ENCODE measurements at places on chromosomes 6 and 20.

DNA sequence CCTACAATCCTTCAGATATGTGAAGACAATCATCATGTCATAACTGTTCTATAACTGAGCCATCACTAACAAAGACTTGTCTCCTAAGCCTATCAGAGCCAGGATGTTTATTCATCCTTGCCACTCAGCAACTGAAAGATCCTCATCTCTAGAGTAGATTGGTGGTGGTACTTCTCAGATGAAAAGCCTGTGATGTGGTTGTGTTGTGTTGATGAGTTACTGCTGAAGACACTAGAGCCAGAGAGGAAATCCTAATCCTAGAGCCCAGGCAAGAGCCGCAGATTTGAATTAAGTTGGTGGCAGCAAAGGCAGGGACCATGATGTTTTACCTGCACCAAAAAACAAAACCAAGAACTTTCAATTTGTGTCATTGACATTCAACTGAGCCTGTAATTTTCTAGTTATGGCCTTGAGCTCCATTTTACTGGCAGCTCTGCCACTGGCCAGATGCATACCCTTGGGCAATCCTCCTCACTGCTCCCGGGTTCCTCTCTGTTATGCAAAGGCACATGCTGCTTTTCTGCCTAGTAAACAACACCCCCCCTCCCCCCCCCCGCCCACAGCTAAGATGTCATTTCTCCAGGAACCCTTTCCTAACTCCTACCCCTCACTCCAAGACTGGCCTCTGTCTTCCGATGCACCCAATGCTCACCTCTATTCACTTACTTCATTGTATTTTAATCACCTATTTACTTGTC lies 50.2 kb upstream of the REV3L start:
- DNase-seq: no peak

GRCh38 chr6:151757506-151757955 lies 50.0 kb upstream of the ESR1 start:
- DNase-seq: no peak

DNA sequence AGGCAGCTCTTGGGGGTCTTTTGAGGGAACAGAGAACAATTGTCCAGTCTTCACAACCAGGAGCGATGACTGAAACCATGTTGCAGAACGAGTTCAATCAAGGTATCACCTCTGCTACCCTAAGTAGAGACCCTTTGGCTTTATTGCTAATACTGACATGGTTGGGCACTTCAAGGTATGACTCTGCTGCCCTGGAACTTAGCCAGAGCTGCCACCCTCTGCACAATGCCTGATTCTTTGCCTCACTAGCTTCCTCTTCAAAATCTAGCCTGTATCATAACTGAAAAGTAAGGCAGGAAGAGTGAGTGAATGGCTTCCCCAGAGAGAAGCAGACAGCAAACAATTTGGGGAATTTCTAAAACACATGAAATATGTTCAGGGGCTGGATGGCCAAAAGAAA lies 592.7 kb upstream of the NRSN1 start:
- DNase-seq: no peak

DNA sequence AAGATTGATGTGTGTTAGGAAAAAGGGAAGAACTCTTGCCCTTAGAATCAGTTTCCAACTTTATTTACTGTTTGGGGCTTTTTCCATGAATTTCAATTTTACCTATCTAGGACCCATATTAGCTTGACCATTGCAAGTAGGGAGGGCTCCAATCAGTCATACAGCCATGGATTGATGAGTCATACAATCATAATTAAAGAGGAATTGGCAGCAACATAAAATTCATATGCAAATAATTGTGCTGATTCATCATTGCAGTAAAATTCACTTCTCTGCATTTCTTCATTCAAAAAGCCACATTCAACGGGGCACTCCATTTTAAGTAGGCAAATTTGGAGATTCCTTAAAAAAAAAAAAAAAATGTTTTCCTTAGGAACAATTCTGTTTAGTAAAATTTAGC lies 1016.4 kb downstream of the KIF16B start:
- no peak for DNase-seq

- no peak for DNase-seq
Observed at GRCh38 chr20:50425076-50425475, 85.1 kb upstream of the PTPN1 start.

DNA sequence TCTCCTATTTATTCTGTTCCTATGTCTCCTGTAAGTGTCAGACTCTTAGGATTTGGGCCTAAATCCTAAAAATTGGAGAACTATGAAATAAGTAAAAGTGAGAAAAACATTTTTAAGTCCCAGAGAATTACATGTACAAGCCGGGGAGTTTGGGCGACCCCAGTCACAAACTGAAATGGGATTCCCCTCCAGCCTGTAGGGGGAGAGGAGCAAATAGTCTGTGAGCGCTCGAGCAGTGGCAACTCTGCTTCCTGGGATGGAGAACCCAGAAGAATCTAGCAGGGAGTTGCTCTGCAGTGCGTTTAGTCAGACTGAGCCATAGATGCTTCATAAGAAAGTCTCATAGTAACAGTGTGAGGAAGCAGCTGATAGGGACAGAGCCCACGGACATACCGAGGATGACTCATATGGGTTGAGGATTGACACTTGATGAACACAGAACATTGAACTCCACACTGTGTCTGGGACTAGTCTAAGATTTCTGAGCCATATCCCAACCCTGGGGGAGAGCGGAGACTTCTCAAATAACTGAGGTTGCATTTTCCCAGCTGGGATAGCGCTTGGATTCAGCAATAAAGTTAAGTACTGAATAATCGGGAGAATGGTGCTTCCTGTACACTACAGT lies 437.2 kb downstream of the BCKDHB start:
- DNase-seq: no peak

DNA sequence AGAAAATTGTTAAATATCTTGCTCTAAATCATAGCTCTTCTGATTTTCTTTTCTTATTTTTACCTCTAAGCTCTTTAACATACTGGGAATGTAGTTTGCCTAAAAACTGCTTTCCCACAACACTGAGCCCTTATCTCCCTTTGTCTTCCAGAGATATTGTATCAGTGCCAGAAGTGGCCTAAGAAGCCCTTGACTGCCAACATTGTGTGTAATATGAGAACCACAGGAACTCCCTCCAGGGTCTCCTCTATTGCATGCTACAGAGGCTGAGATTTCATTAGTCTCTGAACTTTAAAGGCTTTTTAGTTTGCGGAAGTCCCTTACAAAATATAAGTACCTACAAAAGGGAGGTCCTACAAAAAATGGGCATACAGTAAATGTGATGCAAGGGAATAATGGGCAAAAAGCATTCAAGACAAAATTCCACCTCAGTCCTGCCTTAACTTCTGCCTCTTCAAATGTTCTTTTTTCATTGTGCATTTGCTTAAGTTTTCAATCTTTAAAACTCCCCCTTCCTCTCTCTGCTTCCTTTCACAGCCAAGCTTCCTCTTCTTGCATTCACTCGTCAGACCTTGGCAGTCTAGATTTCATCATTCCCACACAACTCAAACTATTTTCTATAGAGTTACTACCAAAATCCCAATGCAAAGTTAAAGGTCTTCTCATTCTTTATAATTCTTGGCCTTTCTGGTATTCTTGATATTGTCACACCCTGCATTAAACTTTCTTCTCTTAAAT lies 76.5 kb downstream of the ADGRG6 start:
- no peak for DNase-seq

GRCh38 chr6:51472745-51473487 lies 614.5 kb downstream of the PKHD1 start:
- DNase-seq: no peak

GRCh38 chr6:110421749-110422443 lies 6.5 kb upstream of the DDO start:
- no peak for DNase-seq

GRCh38 chr6:104940238-104940892 lies 16.5 kb upstream of the LIN28B start:
- DNase-seq: no peak

GRCh38 chr6:57421503-57421902 lies 104.1 kb downstream of the PRIM2 start:
- DNase-seq: no peak

- no peak for DNase-seq
Observed at GRCh38 chr6:32432050-32432450, 7.6 kb upstream of the HLA-DRA start.

DNA sequence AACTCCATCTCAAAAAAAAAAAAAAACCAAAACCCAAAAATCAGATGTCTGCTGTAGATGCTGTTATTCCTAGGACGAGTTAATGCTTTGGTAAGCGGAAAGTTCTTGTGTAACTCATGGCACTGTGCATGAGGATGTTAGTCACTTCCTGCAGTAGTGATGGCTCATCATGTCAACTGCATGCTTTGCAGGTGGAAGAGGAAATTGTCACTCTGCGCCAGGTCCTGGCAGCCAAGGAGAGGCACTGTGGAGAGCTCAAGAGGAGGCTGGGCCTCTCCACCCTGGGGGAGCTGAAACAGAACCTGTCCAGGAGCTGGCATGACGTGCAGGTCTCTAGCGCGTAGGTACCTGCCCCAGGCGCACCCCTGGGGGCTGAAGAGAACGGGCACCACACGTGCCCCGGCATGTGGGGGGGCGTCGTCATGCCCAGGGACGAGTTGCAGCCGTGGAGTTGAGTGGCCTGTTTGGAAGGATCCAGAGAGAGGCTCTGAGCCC lies 8.5 kb downstream of the TPD52L2 start:
- DNase-seq: no peak

DNA sequence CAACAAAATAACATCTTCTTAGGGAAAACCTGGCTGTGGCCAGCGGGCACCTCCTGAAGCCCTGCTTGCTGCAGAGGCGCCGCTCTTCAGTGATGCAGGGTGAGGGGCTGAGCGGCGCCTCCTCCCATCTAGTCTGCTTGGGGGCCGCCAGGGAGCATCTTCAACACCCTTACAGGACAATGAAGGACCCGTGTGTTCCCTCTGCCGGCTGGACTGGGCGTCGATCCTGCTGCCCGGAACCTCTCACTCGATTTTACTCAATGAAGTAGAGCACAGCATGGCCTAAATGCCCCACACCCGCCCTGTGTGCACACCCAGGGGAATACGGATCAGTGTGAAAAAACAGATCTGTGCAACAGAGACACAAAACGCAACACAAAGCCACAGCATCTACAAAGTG lies 28.5 kb upstream of the MPC1 start:
- DNase-seq: no peak

- no peak for DNase-seq
Observed at GRCh38 chr20:257419-257818, at the start of gene DEFB132. Gene DEFB132, plus strand, starts transcription at chr20:257724. Its CDS starts 55 bp downstream, at chr20:257779.

DNA sequence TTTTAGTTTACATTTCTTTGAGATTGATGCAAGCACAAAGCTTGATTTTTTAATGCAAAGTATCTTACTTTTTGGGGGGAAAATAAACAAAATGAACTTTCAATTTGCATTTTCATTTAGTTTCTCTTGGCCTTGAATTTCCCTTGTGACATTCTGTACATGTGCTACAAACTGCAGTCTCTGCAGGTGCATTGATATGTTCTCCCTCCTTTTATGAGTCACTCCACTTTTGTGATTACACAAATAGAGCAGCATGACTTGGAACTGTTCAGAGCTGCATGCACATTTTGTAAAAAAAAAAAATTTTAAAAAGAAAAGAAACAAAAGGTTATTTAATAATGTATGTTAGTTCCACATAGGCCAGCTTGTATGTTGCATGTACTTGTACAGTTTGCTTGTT lies 220.0 kb upstream of the KCNQ5 start:
- DNase-seq: no peak

DNA sequence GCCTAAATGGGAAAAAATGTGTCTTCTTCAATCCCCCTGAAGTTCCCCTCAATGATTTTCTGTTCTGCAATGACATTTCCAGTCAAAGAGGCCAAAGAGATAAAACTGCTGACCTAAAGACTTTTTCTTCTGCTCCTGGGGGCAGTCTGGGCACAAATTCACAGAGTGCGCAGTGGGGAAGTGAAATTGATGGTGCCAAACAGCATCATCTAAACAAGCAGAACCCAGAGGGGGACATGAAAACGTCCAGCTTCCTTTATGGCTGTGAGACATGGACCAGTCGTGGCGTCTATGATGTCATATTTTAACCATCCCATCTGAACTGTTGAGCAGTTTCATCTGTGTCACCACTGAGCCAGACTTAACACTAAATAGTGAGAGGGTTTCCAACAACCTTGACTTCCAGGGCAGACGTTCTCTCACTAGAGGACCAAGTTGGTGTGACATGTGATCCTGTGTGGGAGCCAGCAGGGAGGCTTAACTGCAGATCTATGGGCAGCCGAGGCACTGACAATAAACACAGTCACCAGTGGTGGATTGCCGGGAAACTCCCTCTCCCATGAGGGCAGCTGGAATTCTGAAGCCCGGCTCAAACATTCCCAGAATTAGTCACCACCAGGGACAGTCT lies 12.4 kb downstream of the SCML4 start:
- no peak for DNase-seq

- no peak for DNase-seq
Observed at GRCh38 chr20:53897884-53898555, 172.4 kb downstream of the BCAS1 start.

DNA sequence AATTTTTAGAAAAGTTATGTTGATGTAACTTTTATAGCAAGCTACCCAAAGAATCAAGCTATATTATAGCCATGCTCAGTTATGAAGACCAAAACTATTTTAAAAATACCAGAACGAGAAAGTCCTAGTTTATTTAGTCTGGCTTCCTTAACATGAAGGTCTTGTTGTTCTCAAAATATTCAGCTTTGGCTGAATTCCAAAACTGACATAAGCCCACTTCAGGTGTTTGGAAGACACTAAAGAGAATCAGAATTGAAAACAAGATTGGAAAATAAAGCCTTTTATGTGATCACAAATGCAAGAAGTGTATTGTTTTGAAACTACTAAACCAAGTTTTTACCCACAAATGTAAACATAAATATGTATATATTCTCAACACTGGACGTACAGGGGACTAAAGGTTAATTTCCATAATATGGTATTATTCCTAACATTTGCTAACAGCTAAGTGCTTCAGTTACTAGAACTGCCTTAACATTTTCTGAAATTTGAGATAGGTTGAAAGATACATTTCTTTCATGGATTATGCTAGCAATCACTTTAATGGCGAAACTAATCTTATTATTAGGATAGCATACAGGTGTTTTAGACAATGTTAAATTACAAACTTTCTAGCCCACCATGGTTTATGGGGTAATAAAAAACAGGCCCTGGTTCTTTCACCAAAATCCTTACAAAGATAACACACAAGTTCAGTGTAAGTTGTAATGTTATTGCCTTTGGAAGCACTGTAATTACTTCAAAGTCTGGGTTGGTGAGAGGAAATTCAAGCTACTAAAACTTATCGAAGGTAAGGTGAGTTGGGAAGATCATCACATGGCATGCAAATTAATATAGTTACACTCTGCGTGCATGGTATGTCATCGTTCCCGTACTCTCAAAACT lies 1.6 kb downstream of the MAP3K5 start:
- no peak for DNase-seq

GRCh38 chr20:31869942-31870725 lies at the start of the genes DUSP15 and TTLL9:
Gene DUSP15, minus strand, starts transcription at chr20:31870527. Its CDS starts 190 bp downstream, at chr20:31870337.
Gene TTLL9, plus strand, starts transcription at chr20:31870634. Its CDS starts 493 bp downstream, at chr20:31871127.
- DNase-seq: no peak

Data from T-helper 22 cell (primary cell).